Gastroesophageal sphincter (tissue), 4 donors: ENCODE measurements at places on chromosomes 2 and 18.

DNA sequence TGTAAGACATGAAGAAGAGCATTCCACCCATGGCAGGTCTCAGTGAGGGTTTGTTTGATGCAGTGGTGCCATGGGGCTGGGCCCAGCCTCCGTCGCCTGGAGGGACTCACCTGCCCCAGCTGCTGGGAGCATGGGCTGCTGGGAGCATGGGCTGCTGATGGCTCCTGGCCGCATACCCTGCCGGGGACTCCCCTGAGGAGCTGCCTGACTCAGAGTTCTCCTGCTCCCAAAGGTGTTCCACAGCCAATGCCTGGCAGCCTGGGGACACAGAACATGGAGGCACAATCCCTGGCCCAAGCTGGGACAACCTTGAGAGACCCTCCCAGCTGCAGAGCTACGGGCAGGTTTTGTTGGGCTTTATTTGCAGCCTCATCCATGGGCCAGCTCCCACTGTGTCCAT is 108.4 kb downstream of the COPS8 start:
- ATAC-seq, result no peak

- no peak for ATAC-seq
Measured at GRCh38 chr18:79681484-79682387, 2.1 kb downstream of the CTDP1 start.

DNA sequence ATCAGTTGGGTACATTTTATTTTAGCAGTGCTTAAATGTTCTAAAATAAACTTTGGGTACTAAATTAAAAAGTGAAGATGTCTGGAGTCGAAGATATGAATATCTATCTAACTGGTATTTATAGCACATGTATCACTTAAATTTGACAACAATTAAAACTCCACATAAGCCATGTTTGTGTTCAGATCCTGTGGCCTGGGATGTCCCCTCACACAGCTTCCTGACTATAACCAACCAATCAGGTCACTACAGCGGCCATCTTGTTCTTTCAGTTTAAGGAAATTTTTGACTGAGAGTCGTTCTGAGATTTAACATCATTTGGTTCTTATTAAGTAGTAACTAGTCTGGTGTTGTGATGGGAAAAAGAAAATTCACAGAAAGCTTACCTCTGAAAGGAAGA is 170.7 kb upstream of the NRP2 start:
- ATAC-seq, result no peak

DNA sequence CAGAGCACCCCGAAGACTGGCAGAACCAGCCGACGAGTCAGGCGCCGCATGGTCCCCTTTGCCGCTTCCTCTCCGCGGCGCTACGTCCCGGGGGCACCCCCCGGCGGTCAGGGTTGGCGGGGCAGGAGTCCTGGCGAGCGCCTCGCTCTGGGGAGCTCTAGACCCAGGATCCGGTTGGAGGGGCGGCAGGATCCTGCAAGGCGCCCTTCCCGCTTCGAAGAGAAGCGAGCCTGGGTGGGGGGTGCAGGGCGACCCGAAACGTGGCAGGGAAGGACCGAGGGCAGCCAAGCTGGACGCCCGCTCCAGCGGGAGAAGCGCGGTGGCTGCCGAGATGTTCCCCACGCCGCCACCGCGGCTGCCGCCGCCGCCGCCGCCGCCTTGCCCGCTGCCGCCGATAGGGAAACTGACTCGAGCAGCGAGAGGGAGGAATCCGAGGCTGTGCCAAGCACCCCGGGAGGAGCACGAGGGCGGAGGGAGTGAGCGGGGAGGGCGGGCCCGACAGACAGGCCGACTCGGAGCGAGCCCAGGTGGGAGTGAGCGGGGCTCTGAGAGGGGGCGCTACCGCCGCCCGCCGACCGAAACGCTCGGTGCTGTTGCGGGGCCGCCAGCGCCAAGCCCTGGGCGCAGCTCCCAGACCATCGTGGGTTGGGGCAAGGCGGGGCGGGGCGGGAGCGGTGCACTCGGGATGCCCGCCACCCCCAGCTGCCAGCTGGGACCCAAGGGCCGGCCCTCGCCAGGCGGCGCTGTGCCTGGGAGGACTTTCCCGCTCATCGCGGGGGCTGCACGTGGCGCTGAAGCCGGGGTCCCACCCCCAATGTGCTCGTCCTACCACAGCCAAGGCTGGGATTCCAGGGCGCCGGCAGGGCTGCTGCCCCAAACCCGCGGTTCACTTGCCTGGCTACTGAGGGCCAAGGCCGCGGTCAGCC is at the start of gene GALNT14:
Gene GALNT14 (minus strand): TSS at position 404 of the 926 bp plus-strand sequence. CDS start 354 bp downstream, at position 50.
- ATAC-seq, result peak; percentile 67

- ATAC-seq, result no peak
Measured at GRCh38 chr2:188647430-188648070, 326.6 kb upstream of the COL3A1 start.

- no peak for ATAC-seq
Measured at GRCh38 chr18:9711361-9712129, 3.4 kb downstream of the RAB31 start.

- ATAC-seq, result no peak
Measured at GRCh38 chr18:78679031-78679430, 300.6 kb upstream of the SALL3 start.

DNA sequence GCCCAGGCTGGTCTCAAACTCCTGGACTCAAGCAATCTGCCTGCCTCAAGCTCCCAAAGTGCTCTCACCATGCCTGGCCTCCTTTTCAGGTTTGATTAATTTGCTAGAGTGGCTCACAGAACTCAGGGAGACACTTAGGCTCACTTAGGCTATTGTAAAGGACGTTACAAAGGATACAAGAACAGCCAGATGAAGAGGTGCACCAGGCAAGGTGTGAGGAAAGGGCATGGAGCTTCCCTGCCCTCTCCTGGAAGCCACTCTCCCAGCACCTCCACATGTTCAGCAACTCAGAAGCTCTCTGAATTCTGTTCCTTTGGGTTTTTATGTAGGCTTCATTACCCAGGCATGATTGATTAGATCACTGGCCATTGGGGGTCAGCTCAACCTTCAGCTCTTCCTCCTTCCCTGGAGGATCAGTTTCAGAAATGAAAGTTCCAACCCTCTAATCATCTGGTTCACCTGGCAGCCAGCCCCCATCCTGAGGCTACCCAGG is 78.7 kb upstream of the RGPD5 start:
- ATAC-seq, result peak; percentile 78

DNA sequence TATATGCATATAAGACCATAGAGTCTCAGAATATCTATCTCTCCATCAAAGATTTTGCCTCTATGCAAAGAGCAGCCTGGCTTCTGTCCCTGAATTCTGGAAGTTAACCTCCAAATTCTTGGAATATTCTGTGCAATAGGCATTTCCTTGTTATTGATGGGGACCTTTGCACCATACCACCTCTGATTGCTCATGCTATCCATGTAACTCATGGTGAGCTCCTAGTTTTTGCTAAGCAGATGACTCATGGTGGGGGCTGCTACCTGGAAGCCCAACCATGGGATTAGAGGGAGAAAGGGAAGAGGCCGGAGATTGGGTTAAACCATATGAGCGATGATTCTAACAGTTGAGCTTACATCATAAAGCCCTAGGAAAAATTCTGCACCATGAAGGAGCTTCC is 310.2 kb upstream of the FIGN start:
- no peak for ATAC-seq

- ATAC-seq, result peak; percentile 20
Measured at GRCh38 chr18:22542406-22542835, 124.7 kb upstream of the CTAGE1 start.

DNA sequence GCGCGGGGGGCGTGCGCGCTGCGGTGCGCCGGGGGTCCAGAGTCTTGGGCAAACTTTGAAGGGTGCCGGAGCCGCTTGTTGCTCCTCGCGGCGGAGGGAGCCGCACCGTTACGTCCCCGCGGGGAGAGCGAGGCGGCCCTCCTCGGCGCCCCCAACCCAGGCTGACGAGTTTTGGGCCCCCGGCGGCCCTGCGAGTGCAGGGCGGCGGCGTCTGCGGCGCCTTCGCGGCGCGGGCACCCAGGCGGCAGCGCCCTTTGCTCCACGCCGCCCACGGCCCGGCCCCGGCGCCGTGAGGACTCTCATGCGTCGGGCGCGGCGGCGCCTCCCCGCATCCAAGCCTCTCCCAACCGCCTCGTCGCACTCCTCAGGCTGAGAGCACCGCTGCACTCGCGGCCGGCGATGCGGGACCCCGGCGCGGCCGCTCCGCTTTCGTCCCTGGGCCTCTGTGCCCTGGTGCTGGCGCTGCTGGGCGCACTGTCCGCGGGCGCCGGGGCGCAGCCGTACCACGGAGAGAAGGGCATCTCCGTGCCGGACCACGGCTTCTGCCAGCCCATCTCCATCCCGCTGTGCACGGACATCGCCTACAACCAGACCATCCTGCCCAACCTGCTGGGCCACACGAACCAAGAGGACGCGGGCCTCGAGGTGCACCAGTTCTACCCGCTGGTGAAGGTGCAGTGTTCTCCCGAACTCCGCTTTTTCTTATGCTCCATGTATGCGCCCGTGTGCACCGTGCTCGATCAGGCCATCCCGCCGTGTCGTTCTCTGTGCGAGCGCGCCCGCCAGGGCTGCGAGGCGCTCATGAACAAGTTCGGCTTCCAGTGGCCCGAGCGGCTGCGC is 814 bp downstream of the FZD7 start:
- ATAC-seq, result no peak

GRCh38 chr2:148209603-148210002 is 188.7 kb downstream of the MBD5 start:
- ATAC-seq, result no peak

GRCh38 chr2:64839844-64840243 is 149.4 kb upstream of the SLC1A4 start:
- ATAC-seq, result peak; percentile 31

GRCh38 chr2:205527801-205528200 is 154.5 kb upstream of the NRP2 start:
- no peak for ATAC-seq

- ATAC-seq, result no peak
Measured at GRCh38 chr18:76688724-76689472, 133.5 kb upstream of the ZNF236 start.

- no peak for ATAC-seq
Measured at GRCh38 chr2:15720561-15721307, 129.1 kb downstream of the DDX1 start.

- ATAC-seq, result peak; percentile 17
Measured at GRCh38 chr2:27308359-27308881, at the start of gene UCN. TSS of gene UCN (minus strand) at chr2:27308445. CDS start at chr2:27307895, 550 bp downstream.

GRCh38 chr2:201256082-201256481 is 4.3 kb upstream of the CASP8 start:
- no peak for ATAC-seq

- peak; percentile 92 for ATAC-seq
Measured at GRCh38 chr2:205024822-205025518, 479.7 kb downstream of the PARD3B start.

DNA sequence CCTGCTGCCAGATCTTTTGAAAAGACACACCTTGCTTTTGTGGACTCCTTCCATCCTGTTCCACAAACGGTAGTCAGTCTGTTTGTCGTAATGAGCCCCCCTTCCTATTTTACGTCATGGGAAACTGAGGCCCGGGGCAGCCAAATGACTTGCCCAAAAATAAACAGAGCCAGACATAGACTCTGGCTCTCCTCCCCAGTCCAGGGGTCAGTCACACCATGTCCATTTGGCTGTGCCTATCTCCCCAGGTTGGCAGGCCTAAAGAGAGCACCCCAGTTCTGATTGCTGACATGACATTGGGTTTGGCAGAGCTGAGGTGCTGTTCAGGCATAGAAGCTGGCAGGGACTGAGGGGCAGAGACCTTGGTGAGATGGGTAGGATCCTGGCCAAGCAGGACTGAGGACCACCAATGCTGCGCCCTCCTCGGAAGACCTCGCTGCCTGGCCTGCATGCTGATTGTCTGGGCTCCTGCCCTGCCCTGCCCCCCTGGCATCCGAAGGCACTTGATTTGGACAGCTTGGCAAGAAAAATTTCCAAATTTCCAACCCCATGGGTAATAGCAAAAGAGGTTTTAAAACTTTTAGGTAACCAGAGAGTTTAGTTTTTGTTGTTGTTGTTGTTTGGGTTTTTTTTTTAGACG is 335.4 kb downstream of the DYSF start:
- ATAC-seq, result no peak

DNA sequence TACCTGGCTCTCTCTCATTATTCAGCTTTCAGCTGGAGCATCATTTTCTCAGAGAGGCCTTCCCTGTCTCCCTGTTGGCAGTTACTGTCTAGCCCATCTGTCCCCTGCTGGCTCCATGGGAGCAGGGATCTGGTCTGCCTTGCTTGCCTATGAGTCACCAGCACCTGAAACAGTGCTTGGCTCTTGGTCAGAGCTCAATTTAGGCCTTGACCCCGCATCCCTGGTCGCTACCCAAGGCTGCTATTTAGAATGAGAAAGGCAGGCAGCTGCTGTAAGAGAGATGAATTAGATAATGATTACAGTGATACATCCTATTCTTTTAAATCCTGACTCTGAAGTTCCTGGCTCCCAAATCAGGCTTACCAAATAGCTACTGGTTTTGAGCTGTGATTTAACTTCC is 32.9 kb downstream of the KCNE4 start:
- peak; percentile 91 for ATAC-seq

DNA sequence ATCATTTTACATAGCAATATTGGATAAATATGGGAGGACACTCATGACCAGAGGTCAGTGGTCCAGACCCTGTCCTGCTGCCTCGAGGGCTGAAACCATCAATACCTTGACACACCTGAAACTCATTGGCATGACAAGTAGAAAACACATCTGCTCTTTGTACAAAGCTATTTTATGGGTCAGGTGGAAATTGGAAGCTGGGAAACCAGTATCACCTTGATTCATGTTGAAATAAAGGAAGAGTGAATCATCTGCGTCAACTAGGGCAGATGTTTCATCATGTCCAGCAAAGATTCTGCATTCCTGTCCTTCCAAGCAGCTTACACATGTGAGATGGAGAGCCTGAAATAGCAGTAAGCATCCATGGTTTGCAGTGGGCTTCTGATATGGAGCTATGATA is 80.0 kb upstream of the ERBB4 start:
- ATAC-seq, result no peak

GRCh38 chr2:3445891-3446290 is 66.4 kb downstream of the TRAPPC12 start:
- no peak for ATAC-seq

GRCh38 chr18:78433562-78433961 is 546.1 kb upstream of the SALL3 start:
- ATAC-seq, result no peak

GRCh38 chr2:97743913-97744312 is 30.5 kb downstream of the ZAP70 start:
- ATAC-seq, result no peak
